Dermis microvascular lymphatic vessel endothelial cell (primary cell): ENCODE measurements at places on chromosomes 3 and 15. TPM values are rescaled to one million over a fixed set of nuclear protein-coding genes. Genes with fewer than 3 reads are reported as not detected.

- DNase-seq = no peak
Measured at GRCh38 chr3:14425581-14426304, 23.3 kb downstream of the SLC6A6 start.

DNA sequence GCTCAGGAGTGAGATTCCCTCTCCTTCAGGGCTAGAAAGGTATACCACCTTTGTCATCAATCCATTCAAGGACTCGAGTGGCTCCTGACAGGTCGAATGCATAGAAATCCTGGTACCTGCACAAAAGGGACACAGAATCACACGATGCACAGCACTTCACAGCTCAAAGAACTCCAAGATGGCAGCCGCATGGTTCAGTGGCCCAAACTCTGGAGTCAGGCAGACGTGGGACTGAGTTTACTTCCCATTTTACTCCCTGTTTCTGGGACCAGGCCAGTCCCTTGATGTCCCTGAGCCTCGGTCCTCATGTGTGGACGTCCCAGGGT lies 536 bp downstream of the WDR73 start:
- no peak for DNase-seq

DNA sequence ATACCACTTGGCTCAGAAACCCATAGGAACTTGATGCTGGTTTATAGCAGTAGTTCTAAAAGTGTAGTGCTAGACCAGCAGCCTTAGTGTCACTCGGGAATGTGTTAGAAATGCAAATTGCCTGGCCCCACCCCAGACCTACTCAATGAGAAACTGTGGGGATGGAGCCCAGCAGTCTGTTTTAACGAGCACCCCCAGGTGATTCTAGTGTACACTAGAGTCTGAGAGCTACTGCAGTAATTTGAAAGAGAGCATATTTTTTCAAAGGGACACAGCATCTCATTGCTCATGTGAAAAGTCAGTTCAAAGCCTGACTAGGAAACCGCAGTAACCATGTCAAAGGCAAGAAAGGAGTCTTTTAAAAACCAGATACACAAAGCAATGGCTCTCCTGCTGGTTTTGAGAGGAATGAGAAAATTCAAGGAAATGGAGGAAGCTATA lies 313.4 kb downstream of the SQOR start:
- no peak for DNase-seq

DNA sequence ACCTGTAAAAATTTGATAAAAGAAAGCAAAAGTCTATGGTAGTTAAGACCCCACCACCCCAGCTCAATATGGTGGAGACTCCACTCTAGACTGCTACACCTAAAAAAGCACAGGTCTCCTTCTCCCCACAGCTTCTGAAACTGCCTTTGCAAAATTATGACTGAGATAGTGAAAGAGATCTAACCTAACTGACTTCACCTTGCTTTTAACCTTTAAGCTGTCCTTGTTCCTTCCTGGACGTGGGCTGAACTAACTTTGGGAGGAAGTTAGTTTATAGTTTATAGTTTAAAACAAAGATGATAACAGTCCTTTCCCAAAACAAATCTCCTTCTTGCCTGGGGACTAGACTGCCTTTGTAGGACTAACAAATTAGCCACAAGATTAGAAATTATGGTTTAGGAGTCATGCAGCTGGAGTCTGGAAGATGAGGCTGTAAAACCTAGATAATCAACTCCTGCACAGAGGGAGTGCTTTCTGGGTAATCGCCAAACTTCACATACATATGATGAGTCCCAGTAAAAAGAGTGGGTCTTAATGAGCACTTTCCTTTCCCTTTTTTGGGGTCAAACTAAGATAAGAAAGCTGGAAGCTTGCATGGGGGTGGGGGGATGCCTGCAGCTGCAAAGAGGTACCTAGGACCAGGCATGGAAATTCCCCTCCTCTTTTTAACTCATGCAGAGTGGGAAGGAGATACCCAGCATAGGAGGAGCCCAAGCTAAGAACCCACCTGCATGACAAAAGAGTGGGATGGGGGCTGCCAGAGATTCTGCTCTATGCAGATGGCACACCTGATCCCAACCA lies 17.5 kb downstream of the CCR8 start:
- no peak for DNase-seq

CPLX3 gene
- total RNA-seq = not detected in 2 replicates

OR4F6 gene
- not detected in 2 replicates for total RNA-seq
